AML-193 (cell line): ENCODE measurements at places on chromosomes 3 and 15.

DNA sequence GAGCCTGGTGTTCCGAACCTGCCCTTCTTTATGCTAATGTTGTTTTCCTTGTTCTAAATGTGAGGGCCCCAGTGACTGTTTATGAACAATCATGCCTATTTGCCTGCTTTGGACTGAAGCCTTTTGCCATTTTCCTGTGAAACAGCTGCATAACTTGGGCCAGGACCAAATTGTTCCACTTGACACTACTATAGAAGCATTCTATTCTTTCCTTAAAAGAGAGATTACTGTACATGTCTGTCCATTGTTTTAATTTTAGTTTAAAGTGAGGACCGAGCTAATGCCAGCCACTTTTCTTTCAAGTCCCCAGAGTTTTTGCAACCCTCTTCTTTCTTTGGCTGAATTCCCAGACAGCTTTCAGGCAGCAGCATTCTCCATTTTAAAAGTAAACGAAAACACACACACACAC, 980.3 kb downstream of the CADM2 start:
- no peak for DNase-seq

- DNase-seq = no peak
Observed at GRCh38 chr3:45639044-45639392, 44.5 kb downstream of the LIMD1 start.

DNA sequence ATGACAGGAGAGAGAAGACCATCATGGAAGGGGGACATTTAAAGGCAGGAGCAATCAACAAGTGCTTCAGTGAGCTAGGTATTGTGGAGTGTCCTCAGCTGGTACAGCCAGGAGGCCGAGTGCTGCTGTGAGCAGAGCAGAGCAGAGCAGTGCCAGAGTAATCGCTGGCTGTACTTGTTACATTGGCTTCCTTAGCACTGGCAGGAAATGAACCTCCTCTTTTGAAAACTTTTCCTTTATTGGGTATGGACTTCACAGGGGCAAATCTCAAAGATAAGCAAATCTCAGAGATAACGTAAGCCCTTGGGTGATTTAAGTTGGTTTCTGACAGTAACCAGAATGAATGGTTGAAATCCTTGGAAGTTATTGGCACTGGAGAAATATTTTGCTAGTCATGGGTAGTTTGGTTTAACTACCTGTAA, 2.1 kb downstream of the SH3GL3 start:
- DNase-seq = no peak

GRCh38 chr3:42803414-42804105, 730 bp downstream of the HIGD1A start:
- peak; percentile 39 for DNase-seq

DNA sequence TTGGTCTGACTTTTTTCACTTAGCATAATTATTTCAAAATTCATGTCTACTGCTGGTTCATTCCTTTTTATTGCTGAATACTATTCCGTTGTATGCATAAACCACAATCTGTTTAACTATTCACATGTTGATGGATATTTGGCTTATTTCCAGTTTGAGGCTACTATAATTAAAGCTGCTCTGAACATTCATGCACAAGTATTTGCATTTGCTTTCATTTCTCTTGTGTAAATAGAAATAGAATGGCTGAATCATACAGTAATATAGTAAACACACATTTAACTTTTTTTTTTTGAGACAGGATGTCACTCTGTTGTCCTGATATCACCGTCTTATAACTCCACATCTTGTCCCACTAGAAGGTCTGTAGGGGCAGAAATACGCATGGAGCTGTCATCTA, 57.3 kb downstream of the NMNAT3 start:
- no peak for DNase-seq

GRCh38 chr3:74134831-74135230, 479.6 kb downstream of the CNTN3 start:
- no peak for DNase-seq

DNA sequence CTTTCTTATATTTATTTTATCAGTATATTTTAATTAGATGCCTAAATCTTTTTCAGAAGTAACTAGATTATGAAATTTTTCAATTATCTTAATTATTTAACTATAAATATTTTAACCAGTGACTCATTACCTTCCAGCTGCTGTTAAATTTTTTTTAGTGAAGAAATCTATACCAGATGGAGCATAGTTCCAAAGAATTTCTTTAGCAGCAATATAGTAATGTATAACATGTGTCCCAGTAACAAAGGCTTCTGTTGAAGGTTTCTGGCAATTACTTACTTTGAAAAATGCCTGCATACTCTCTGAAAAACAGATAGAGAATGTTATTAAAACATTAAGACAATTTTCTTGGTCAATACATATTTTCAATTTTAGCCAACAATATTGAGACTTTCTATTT, 45.1 kb upstream of the CP start:
- DNase-seq = no peak

- no peak for DNase-seq
Observed at GRCh38 chr3:175288621-175289020, 429.5 kb downstream of the NAALADL2 start.

- no peak for DNase-seq
Observed at GRCh38 chr3:160049565-160049964, 60.9 kb downstream of the IL12A start.

GRCh38 chr3:148957586-148957985, 33.8 kb upstream of the GYG1 start:
- peak; percentile 80 for DNase-seq

GRCh38 chr15:93418566-93418965, 329.6 kb upstream of the RGMA start:
- DNase-seq = no peak

DNA sequence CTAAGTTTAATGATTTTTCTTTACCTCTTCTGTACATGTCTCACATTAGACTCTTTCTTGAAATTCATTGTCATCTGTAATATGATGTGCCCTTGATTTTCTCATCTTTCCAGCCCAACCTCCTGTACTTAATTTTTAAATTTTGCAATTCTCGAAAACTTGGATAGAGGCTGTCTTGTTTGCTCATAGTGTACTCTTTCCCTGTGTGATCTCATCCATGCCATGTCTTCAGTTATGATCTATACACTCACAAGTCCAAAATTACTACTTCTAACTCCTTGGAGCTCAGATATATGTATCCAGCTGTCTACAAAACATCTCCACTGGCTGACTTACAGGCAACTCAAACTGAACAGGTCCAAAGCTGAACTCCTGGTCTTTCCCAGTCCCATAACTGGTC, 42.2 kb downstream of the CD200 start:
- DNase-seq = no peak

DNA sequence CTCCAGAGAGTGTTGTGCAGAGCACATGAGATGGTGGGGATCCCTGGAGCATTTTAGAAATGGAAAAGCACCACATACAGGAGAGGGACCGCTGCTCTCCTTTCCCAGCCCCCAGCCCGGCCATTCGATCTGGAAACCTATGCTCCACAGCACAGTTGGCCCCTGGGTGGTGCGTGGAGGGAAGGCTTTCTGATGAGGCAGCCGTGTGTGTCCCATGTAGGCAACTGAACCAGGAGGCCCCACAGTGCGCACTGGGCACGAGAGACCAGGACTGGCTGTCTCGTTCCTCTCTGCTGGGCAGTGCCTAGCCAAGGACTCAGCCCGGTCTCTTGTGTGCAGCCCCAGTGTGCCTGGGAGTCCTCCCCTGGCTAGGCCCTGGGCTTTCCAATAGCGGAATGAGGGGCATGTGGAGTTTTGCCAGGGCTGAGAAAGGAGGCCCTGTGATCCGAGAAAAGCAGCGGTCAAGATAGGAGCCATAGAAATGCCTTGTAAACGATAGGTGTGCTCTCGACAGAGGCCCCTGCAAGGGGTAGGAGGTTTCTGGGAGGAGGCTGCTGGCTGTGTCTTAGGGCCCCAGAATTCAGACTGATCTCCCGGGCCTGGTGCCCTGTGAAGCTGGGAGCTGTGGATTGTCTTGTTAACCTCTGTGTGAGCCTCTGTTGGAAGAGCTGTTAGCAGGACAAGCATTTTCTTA, 39.0 kb downstream of the CHDH start:
- DNase-seq = no peak

DNA sequence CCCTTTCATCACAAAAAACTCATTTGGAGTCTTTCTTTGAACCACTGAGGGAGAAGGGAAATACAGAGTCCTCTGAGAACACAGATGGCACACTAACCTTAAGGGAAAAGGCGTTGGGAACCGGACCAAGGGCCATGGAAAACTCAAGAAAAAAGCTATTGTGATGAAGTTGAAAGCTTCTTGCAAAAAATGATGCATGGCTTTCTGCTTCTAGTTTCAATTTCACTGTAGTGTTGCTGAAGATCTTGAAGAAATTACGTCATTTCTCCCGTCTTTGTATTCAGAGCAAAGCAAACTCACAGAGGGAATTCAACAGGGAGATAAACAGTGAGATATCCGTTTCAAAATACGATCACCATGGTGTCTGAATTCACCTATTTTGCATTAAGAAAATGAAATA, 642.3 kb upstream of the ADAMTS9 start:
- no peak for DNase-seq

GRCh38 chr15:40100947-40101905, 7.5 kb downstream of the BMF start:
- DNase-seq = peak; percentile 43

GRCh38 chr3:136336329-136337100, 86.4 kb downstream of the PCCB start:
- DNase-seq = no peak

DNA sequence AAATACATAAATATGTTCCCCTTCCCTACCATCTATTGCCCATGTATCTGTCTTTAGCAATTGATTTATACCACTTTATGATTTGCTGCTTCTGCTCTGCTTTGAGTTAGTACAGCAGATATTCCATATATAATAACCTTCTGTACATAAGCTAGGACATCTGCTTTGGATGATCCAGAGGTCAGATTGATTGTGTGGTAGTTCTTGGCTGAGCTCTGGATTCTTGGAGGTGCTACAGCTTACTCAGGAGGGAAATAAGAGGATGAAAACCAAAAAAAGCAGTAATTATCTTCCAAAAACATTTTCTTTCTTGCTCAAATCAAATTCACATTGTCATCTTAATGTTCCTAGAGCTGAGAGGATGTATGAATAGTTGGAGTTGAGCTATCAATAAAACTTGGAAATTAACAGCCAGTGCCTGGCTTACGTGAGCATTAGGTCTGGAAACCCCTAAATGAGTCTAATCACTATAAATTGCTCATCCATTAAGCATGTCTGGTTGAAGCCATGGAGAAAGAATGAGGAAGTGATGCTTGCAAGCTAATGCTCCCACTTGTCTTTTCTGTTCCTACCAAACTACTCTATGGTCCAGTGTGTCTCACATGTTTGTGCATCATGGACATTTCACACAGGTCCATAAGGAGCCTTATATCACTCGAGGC, 36.3 kb upstream of the TMEM42 start:
- DNase-seq = no peak

- DNase-seq = no peak
Observed at GRCh38 chr3:13010780-13011572, 62.3 kb downstream of the IQSEC1 start.

GRCh38 chr15:80558631-80559319, 136.3 kb upstream of the ABHD17C start:
- DNase-seq = no peak

DNA sequence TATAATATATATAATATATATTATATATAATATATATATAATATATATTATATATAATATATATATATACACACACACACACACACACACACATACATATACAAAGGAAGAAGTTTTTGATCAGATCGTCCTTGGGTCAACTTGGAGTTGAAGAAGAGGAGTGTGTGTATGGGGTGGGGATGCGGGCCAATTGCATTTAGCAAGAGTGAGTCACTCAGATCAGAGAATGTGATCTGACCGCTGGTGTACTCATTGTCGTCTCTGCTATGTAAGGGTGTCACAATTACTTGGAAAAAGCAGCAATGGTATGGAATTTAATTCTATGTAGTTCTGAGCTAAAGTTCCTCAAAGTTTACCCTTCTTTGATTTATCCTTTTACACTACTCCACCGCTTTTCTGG, 4.6 kb upstream of the VGLL3 start:
- no peak for DNase-seq

DNA sequence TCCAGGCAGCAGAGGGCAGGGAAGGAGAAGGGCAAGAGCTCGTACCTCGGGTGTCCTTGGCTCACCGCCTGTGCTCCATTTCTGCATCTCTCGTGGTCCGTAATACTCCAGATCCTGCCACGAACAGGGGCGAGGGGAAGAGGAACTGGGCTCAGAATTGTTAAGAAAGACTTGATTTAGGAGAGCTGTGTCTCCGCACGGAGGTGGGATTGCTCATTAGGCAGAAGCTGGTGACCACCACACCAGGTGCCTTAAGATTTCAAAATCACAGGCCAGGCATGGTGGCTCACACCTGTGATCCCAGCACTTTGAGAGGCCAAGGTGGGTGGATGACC, 37.2 kb upstream of the BDH1 start:
- no peak for DNase-seq

GRCh38 chr3:183161552-183162336, 790 bp downstream of the LAMP3 start:
- no peak for DNase-seq

GRCh38 chr3:136211547-136211946, 15.4 kb upstream of the MSL2 start:
- no peak for DNase-seq

DNA sequence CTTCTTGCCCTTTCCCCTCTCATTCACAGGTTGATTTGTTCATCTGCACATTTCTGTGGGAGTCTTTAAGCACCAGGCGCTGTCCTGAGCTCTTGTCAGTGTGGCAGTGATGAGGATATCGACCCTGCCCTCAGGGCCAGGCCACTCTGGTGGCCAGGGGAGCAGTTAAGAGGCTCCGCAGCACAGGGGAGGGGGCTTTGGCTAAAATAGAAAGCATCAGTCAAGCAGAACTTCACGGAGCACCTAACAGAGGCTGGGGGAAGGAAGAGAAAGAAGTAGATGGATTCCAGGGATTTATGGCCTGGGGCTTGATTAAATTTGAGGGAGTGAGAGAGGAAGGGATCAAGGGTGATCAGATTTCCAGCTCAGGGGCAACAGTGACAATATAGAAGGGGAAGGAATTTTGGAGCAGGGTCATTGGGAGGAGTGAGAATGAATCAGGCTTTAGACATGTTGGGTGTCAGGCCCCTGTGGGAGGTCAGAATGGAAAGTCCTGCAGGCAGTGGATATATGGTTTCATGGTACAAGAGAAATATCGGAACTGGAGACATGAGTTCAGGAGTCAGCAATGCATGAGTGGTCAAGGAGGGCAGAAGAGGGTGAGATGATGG, 73.0 kb upstream of the GLCE start:
- DNase-seq = no peak

DNA sequence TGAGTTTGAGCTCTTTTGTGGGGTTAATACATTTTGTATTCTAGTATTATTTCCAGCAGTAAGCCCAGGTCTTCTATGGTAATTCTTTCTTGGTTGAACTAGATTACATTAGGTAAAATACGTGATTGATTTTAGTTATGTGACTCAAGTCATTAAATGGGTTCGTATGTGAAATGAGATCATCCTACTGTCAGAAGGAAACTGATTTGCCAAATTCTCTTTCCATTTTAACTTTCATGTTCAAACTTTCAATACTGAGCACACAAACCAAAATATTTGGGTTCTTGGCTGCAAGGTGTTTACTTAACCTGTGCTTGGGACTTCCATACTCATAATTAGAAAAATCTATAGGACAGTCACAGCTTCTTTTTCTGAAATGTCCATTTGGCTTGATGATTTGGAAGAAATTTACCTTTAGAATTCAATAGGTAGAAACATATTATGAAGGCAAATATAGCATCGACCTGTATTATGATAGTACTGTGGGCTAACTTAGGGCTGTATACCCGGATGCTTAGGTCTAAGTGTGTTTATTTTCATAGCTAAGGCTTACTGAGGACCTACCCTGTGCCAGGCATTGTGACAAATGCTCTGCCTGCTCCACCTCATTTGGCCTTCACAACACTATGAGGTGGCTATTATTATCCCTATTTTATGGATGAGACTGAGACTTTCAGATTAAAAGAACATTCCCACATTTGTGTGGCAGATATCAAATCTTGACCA, 631.8 kb upstream of the GRM7 start:
- no peak for DNase-seq
